NCI-H446 treated with DMSO at 0.1 percent for 48 hours (cell line): ENCODE measurements at places on chromosomes 7 and 10.

- DNase-seq, result no peak
These were observed 519.4 kb downstream of the GLRX3 start for GRCh38 chr10:130655313-130656186.

DNA sequence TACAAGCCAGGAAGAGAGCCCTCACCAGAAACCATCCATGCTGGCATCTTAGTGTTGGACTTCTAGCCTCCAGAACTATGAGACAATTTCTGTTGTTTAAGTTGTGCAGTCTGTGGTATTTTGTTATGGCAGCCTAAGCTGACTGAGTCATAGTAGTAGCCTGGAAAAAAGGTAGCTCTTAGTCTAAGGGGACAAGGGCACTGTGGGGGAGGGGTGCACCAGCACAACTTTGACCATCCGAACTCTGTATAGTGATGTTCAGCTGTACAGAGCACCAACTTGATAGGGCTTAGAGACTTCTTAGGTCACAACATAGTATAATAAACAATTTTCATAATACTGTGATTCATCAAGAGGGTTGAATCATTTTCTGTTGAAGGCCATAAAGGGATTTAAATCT is 14.3 kb downstream of the EIF4EBP2 start:
- DNase-seq, result no peak

DNA sequence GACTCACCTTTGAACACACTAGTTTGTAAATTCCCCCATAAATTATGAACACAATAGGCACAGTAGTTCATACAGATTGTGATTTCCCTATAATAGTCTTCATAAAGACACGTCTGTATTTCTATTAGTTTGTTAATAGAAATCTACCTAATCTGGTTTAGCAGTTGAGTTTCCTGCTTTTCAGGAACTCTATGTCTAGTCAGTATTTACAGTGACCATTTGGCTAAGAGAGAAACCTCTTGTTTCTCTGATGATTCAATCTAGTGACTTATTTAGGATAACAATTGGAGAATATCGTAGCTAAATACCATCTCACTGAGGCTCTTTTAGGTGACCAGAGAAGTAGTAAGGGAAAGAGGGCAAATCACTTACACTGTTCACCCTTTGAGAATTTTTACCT is 5.9 kb upstream of the HERPUD2 start:
- DNase-seq, result no peak

- DNase-seq, result no peak
These were observed 112.2 kb upstream of the HGF start for GRCh38 chr7:81882086-81882485.

GRCh38 chr10:50577681-50578350 is 45.9 kb downstream of the SGMS1 start:
- DNase-seq, result no peak

- no peak for DNase-seq
These were observed 443.3 kb downstream of the GFRA1 start for GRCh38 chr10:115829521-115830205.

- DNase-seq, result no peak
These were observed 29.9 kb downstream of the ZNF783 start for GRCh38 chr7:149291781-149292461.

- DNase-seq, result no peak
These were observed 435.6 kb upstream of the NFE2L3 start for GRCh38 chr7:25716421-25716820.

GRCh38 chr10:78589687-78590086 is 479.1 kb upstream of the ZMIZ1 start:
- DNase-seq, result no peak

- DNase-seq, result no peak
These were observed 143.4 kb upstream of the KLF14 start for GRCh38 chr7:130877236-130877990.

GRCh38 chr10:75407713-75408508 is 6.3 kb upstream of the ZNF503 start:
- DNase-seq, result no peak

- DNase-seq, result no peak
These were observed 27.3 kb downstream of the BAMBI start for GRCh38 chr10:28704464-28705161.

- no peak for DNase-seq
These were observed 45.7 kb downstream of the CXCL12 start for GRCh38 chr10:44339218-44339617.

GRCh38 chr7:141184532-141185190 is 110.8 kb downstream of the TMEM178B start:
- DNase-seq, result no peak
